SIG-M5 (cell line): ENCODE measurements at places on chromosomes 5 and 9.

DNA sequence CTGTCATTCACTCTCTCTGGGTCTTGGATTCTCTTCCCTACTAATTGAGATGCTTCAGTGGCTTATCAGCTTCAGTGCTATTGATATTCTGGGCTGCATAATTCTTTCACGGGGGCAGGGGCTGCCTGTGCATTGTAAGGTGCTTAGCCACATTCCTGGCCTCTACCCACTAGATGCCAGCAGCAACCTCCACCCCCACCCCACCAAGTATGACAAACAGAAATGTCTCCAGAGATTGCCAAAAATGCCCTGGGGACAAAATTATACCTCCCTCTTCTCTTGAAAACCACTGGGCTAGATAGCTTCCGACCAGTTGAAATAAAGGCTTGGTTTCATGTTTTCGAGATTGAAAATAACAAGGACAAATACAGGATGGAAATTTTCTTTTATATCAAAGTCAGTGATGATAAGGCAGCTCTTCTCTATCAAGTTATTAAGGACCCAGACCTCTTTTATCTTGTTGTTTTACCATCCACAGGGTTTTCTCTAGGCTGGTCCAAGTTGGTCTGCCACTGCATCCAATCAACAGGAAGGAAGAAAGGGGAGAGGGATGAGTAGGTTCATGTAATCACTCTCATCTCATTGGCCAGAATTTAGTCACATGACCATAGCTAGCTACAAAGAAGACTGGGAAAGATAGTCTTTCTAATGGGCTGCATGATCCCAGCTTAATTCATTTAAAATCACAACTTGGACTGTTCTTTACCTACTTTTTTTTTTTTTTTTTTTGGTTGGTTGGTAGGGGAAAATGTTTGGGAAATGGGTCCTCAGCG lies 92.1 kb upstream of the RANBP3L start:
- DNase-seq, result no peak

GRCh38 chr5:142242272-142242671 lies 82.5 kb downstream of the SPRY4 start:
- no peak for DNase-seq

DNA sequence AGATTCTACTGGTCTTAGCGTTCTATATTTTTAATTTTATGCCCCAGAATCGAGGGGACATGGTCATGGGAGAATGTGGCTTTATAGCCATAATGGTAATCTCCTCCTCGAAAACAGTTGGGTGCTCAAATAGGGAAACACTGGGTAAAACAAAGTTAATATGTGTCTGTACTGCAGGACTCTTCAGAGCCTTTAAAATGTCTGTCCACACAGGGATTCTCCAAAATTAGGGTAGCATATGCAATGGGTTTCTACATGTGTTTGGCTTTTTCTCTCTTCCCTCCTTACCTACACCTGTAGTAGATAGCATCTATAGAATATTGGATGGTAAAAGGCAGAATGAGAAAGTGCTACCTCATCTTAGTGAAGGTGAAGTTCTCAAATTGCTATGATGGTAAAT lies 130.0 kb upstream of the NR3C1 start:
- DNase-seq, result no peak

- no peak for DNase-seq
These were observed 62.3 kb downstream of the CXXC5 start for GRCh38 chr5:139710319-139711066.

DNA sequence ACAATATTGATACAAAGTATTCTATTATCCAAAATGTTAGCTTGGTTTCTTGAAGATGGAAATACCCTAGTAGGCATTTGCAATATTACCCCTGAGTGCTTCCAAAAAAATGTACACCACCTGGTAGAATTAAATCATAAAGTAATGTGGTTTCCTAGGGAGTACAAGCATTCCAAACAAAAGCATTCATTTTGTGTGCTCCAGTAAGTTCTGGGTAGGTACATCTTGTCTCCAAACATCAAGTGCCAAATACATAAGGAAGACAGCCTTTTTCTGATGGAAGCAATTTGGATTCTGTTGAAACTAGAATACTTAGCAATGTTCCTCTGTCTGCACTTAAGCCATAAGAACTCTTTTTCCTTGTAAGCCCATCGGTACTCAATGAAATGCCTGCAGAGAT lies 73.1 kb upstream of the IL7R start:
- no peak for DNase-seq

DNA sequence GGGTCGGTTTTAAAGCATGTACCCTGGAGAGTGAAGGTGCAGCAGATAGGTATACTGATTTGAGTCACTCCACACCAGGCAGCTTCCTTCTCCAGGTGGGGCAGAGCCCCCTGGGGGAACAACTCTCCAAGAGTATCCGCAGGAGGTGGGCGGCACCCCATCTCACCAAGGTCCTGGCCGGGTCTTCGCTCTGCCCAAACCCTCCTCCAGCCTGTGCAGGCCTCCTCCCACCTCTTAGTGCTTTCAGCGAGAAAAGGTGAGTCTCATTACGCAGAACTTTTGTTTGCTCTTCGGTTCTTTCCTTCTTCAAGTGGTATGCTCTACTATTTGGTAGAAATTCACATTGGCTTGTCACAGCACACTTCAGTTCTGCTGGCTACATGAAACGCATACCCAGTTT lies 13.7 kb downstream of the SPACA9 start:
- DNase-seq, result no peak

- DNase-seq, result no peak
These were observed 62.8 kb upstream of the ZFAND5 start for GRCh38 chr9:72427801-72428200.

DNA sequence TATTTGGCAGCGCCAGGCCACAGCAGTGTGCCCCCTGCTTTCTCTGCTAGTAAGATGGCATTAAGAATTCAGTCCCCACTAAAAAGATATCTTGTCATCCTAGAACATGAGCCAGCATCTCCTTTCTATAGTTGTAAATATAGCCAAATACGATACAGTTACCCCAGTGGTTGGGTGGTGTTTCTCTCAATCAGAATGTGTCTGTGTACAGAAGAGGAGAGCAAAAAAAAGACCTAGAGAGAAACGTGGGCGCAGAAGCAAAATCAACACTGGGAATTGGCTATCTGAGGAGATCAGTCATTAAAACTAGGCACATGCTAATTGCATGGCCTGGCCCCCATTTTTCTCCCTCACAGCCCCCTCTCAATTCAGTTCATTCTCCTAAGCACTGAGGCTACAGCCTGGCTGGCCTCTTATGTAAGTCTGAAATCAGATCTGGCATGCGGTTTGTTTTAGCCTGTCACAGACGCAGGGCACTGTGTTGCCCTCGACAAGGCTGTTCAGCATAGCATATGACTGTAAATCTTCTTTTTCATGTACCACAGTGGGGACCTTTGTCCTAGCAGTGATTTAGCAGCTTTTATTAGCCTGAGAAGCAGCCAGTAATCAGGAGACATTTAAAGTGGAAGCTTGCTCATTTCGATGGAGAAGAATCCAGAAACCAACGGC lies 57.8 kb downstream of the RORB start:
- DNase-seq, result no peak

DNA sequence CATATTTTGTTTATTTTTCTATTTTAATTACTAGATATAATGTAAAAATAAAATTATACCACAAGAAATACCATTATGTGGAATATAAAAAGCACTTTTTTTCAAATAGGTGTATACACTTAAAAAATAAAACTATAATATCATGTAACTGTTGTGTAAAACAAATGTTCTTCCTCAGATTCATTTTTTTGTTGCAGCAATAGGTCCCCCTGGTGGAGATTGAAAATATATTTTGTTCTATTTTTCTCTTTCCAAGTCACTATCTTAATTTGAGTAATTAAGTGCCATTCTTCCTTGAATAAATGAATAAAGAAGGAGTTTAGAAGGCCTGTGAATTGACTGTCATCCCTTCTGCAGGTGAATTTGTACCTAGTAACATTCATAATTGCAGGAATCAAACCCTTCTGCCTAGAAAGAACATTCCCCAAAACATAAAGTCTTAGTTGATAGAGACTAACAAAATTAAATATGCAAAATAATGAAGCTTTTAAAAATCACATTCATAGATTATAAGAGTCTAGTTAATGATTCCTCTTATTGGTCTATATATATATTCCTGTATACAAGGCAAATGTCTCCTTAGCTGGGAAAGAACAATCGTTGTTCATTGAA lies 23.4 kb downstream of the CETN3 start:
- DNase-seq, result no peak

DNA sequence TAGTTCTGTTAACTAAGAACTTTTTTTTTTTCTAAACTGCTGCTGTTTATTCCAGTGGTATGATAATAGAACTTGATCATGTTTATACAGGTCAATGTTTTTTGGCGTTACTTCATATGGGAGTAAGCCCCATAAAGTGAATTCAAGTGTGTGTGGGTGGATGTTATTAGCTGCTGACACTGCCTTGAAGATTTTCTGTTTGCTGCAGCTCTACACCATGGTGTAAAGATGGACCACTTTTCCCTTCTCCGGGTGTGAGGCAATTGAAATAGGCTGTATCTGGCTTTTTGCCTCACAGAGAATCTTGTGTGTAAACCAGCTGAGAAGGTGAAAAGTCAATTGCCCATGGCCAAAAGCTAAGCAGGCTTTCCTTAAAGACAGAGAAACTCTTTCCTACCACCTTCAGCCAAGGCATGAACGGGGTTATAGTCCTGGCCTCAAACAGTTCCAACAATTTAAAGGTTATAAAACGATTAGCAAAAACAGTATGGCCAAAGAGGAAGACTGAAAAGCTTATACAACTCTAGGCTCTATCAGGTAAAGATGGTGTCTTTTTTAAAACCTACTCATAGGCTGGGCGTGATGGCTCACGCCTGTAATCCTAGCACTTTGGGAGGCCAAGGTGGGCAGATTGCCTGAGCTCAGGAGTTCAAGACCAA lies 33.9 kb upstream of the ABCA1 start:
- no peak for DNase-seq

- DNase-seq, result no peak
These were observed 75.2 kb downstream of the F2RL2 start for GRCh38 chr5:76547891-76548524.

DNA sequence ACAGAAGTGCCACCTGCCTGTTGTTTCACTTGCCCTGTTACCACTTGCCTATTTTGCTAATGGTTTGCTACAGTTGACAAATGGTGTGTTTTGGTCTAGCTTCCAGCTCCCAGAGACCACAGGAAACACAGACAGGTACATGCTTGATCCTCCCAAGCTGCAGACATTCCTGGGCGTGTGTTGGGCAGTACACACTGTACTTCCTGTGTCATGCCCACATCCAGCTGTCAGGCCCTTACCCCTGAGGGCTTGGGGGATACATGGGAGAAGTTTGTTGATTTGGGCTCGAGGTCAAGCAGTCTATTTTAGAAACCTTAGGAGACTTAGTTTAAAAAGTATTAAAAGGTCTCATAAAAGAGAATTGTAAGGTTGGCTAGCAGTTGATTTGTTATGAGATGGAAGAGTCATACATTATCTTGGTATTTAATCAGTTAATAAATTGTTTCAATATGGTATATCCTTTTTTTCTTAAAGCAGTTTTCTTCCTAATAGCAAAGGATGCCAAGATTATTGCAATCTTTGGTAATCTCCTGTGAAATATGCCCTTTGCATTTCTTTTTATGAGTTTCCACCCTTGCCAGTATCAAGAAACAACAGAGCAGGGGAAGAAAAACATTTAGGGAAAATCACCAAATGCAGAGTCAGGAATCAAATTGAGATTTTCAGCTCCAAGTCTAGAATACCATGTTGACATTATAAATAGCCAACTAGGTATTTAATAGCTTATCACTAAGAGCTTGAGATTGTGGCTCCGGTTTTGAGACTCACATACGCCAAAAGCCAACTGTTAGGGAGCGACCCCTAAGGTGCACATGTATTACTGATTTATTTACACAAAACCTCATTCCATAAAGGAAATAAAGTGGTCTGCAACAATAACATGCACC lies 52.3 kb upstream of the CD180 start:
- DNase-seq, result no peak

GRCh38 chr9:31210978-31211570 lies 1173.4 kb upstream of the ACO1 start:
- DNase-seq, result no peak

DNA sequence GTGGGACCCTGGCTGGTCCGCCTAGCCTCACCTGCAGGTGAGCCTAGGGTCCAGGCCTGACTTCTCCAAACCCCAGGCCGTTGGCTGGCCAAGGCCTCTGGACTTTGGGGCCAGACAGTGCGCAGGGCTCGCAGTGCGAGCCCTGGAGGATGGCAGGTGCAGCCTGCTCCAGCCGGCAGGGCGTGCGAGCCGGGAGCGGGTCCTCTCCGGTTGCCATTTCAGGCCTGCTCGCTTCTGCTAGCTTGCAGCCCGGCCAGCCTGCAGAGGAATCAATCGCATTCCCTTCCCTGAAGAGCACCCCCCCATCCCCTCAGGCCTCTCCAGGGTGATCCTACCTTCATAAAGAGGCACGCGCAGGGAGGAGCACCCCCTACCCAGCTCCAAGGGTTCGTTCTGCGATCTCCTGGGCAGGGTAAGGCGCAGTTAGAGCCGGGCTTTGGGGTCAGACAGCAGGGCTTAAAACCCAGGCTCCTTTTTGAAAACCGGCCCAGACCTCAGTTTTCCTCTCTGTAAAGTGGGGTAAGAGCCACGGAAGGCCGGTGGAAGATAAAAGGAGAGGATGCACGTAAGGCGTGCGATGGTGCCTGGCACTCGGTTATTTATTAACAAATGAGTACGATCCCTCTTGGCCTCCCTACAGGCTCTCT lies 6.2 kb downstream of the BARHL1 start:
- DNase-seq, result no peak

DNA sequence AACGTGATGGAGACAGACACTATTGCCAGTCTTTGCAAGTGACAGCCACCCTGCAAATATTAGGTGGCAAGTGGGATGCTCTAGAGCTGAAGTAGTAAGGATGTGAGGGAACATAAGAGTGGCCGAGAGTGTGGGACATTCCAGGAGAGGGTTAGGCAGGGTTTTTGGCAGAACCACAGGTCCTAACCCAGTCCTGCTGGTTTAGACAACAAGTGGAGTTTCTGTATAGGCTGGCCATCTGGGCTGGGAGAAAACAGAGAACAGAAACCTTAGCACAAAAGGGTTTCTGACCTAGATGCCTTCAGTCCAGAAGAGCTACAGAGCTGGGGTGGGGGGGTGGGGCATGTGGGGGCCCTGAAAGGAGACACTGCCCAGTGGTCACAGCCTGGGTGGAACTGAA lies 107.4 kb downstream of the TMEM174 start:
- no peak for DNase-seq

DNA sequence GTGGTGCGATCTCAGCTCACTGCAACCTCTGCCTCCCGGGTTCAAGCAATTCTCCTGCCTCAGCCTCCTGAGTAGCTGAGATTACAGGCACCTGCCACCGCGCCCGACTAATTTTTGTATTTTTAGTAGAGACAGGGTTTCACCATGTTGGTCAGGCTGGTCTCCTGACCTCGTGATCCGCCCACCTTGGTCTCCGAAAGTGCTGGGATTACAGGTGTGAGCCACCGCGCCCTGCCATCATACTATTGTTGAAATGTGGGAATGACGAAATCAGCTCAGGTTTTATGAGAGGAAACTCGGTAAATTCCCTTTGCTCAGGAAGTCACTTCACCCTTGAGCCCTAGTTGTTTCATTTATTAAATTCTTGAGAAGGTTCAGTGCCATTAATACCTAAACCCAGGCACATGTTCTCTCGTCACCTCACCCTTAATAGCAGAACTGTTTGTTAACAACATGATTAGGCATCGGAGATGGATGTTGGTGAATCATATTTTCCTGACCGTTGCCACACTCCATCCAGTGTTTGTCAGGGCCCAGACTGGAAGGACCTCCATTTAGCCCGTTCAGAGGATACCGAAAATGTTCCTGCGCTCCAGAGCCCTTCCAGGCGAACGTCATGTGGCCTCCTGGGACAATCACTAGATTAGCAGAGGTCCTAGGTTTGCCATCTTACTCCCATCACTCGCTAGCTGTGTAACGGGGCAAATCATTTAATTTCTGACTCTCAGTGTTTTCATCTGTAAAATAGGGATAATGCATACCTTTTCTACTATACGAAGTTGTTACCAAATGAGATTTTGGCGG lies 20.0 kb upstream of the CREBRF start:
- no peak for DNase-seq
